ENCODE measurements at places on chromosomes 7 and 10. TPM values are rescaled to one million over a fixed set of nuclear protein-coding genes. Genes with fewer than 3 reads are reported as not detected.

Gene FGF8
- total RNA-seq, result not detected

Gene SPDYE18
- not detected for total RNA-seq

Gene DNAH11
- total RNA-seq, result 0.15 TPM

Gene MEST
- total RNA-seq, result 39.4 TPM

Gene PKD1L1
- total RNA-seq, result 0.15 TPM

Gene HNRNPF
- total RNA-seq, result 326 TPM

Gene CYP2C8
- not detected for total RNA-seq

Gene PAX4
- total RNA-seq, result not detected

Gene ZNF853
- 1.8 TPM for total RNA-seq

Gene TMEM26
- total RNA-seq, result 0.07 TPM

Gene SFRP5
- total RNA-seq, result 2.4 TPM

Gene GATA3
- 4.5 TPM for total RNA-seq

Gene ITGB8
- 0.81 TPM for total RNA-seq

Gene DDC
- 1.9 TPM for total RNA-seq

Gene LRRN3
- total RNA-seq, result 0.05 TPM

Gene OR6B1
- total RNA-seq, result not detected

Gene GOLGA7B
- total RNA-seq, result 5.0 TPM

Gene TMEM130
- total RNA-seq, result 0.26 TPM

Gene TRIM4
- 26.6 TPM for total RNA-seq

Gene FAM24A
- not detected for total RNA-seq

Gene SFXN3
- total RNA-seq, result 54.1 TPM

Gene HIP1
- 19.3 TPM for total RNA-seq

Gene GPER1
- total RNA-seq, result 0.78 TPM

Gene GPR26
- total RNA-seq, result not detected

Gene VDAC2
- 281 TPM for total RNA-seq
